Erythroblast (primary cell): ENCODE measurements at places on chromosomes 7 and 10.

- DNase-seq: no peak
These were observed 123.8 kb upstream of the RET start for GRCh38 chr10:42952931-42953683.

DNA sequence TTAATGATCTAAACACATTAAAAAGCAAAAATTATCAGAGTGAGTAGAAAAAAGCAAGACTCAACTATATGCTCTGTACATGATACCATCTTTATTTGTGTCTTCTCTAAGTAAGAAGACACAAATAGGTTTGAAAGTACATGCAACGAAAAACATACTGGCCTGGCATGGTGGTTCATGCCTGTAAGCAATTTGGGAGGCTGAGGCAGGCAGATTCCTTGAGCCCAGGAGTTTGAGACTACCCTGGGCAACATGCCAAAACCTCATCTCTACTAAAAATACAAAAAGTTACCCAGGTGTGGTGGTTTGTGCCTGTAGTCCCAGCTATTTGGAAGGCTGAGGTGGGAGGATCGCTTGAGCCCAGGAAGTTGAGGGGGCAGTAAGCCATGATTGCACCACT is 78.1 kb upstream of the TOMM7 start:
- DNase-seq: no peak

- no peak for DNase-seq
These were observed 11.7 kb upstream of the HILPDA start for GRCh38 chr7:128443831-128444600.

DNA sequence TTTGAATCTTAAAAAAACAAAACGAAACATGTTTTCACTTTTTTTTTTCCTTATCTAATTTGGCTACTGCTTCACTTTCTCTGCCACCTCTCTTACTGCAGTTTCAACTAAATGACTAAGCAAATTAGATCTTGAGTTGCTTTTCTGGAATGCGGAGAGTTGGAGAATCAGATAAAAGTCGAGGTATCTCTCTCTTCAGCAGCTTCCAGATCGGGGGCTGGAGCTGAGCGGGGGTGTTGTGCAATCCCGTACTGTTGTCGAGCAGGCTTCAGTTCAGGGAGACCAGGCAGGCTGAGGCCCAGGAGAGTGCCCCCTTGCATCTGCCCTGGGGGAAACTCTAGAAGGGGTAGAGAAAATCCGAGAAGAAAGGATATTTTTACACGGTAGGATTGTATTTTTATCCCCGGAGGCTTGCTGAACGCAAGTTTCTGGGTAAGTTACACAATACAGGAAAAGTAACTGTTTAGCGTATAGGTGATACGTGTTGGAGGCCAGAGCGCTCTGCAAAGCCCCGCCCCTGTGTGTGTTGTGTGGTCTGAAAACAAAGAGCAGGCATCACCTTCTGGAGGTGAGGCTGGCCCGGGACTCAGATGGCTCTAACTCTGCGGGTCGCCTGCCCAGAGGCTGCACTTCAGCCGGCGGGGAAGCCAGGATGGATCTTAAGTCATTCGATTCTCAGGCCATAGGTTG is 116.6 kb downstream of the KLF6 start:
- peak; percentile 76 for DNase-seq

- DNase-seq: peak; percentile 48
These were observed 161.0 kb downstream of the USP6NL start for GRCh38 chr10:11450427-11450826.

GRCh38 chr10:1814556-1814955 is 77.2 kb upstream of the ADARB2 start:
- DNase-seq: no peak

DNA sequence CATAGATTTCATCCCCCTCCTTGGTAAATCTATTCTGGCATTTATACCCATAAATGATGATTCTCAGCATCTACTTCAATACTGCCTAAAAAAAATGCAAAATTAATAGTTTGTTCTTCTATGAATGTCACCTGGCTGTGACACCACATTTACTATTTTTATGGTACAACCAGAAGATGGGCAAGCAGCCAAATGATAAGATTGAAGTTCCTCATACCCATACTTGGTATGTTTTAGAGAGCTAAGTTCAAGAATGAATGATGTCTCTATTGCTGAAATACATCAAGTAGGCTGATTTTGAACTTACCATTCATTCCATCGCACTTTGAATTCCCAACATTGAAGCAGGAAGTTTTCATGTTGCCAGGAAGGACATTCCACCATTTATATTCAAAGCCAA is 134.2 kb downstream of the ELAPOR2 start:
- DNase-seq: no peak

DNA sequence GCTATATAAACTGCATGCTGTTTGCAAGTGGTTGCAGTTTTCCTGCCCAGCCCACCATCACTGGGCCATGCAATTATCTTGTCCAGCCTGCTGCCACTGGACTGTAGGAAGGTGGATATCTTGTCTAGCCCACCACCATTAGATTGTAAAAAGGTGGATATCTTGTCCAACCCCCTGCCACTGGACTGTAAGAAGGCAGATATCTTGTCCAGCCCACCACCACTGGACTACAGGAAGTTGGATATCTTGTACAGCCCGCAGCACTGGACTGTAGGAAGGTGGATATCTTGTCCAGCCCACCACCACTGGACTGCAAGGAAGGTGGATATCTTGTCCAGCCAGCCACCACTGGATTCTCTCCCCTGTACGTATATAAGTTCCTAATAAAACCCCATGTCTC is 69.8 kb downstream of the SKAP2 start:
- peak; percentile 47 for DNase-seq

DNA sequence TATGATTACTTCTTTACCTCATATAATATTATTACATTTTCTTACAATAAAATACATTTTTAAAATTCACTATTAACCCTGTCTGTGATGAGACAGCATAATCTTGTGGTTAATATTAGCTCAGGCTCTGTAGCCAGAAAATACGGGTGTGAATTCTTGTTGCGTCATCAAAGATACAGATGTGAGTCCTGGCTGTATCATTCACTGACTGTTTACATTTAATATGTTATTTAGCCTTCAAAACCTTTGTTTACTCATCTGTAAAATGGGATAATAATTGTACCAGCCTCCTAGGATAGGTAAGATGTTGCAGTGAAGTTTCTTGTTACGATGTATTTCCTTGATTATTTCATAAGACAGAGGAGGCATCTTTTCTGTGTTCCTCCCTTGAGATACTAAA is 184.7 kb upstream of the PRPS1L1 start:
- DNase-seq: no peak

- DNase-seq: peak; percentile 40
These were observed 133.5 kb downstream of the ST7 start for GRCh38 chr7:117086788-117087187.

DNA sequence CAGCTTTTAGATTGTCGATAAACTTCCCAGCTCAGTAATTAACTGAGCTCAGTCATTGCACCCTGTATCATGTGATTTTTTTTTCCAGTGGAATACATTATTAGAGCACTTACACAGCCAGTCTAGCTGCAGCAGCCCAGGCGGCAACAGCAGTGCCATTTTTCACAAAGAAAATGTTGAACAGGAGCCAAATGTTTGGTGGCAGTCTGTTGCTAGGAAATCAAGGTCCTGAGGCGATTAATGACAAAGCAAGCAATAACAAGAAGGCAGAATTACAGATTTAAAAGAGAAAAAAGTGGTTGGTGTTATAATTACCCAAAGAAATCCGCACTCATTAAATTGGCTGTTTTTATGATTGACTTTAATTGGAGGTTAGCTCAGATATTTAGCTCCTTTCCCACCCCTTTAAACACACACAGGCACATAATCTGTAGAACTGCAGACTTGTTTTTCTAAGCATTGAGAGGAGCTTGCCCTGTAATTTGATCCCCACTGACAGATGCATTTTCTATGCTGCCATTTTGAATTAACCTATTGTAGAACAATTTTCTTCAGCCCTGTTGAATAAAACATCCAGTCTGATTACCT is 267.4 kb downstream of the ADK start:
- DNase-seq: no peak

DNA sequence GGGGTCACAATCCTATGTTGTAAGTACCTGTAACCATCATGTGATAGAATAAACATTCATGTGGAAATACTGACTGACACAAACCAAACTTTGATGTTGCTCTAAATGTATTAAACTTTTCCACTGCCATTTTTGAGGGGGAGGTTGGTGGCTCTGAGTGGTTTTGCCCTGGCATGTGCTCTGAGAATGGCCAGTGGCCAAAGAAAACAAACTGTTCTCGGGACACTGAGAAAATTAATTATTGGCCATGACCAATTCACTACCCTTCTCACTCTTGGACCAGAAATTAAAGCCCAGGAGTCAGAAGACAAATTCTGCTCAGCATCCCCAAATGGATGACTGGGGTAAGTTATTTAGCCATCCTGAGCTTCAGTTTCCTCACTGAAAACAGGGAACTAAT is 195.9 kb downstream of the XPNPEP1 start:
- DNase-seq: no peak

DNA sequence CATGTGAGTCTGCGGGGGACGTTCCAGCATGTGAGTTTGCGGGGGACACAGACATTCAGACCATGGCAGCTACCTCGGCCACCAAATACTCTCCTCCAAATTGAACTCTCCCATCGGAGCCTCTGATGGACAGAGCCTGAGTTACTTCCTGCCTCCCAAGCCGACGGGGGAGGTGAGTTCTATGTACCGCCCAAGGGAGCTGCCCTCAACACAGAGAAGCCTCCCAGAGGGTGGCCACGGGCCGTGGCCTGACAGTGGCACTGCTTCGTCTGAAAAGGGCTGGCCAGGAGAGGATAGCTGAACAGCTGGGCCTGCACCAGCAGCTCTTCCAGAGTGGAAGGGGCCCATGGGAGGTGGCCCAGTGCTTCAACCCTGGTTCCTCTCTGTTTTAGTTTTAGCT is 274.5 kb upstream of the PPP2R2D start:
- DNase-seq: no peak

DNA sequence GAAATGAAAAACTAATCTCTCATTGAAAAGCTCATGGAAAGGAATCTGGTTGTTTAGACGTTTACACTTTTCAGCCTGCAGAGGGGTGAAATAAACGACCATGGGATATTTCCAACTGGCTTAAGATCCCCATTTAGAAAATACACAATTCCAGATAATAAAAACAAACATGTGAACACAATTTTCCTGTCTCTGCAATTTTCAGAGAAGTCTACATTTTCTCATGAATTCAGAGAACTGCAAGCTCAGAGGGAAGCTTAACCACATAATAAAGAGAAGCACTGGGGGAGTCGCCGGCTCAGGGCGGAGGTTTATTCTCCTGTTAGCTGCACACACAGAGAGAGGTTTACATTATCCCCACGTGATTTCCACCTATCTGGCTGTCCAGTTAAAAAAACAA is 215.2 kb downstream of the FANK1 start:
- no peak for DNase-seq

DNA sequence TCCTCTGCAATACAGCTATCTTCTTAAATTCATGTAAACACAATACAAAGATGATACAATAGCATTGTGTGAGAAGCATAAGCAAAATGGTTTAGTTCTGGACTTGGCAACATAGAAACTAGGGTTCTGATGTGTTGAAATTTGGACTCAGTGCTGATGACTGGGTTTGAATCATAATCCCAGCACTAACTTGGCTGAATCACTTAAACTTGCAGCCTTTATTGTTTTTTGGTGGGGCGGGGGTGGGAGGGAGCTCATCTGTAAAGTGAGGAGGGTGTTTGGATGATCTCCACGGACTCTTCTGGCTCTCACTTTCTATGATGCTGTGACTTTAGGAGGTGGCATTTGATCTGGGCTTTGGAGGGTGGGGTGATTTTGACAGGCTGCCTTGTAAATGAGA is 158.2 kb downstream of the WNT2 start:
- no peak for DNase-seq

- no peak for DNase-seq
These were observed 40.5 kb downstream of the RCC1L start for GRCh38 chr7:75033064-75033463.

- DNase-seq: no peak
These were observed 45.6 kb upstream of the ENO4 start for GRCh38 chr10:116803451-116804249.

- DNase-seq: peak; percentile 49
These were observed 17.3 kb downstream of the MLXIPL start for GRCh38 chr7:73606801-73607691.

- DNase-seq: no peak
These were observed 347.0 kb downstream of the GATA3 start for GRCh38 chr10:8401531-8401930.

- no peak for DNase-seq
These were observed 73.0 kb upstream of the ADRB1 start for GRCh38 chr10:113970641-113971040.

DNA sequence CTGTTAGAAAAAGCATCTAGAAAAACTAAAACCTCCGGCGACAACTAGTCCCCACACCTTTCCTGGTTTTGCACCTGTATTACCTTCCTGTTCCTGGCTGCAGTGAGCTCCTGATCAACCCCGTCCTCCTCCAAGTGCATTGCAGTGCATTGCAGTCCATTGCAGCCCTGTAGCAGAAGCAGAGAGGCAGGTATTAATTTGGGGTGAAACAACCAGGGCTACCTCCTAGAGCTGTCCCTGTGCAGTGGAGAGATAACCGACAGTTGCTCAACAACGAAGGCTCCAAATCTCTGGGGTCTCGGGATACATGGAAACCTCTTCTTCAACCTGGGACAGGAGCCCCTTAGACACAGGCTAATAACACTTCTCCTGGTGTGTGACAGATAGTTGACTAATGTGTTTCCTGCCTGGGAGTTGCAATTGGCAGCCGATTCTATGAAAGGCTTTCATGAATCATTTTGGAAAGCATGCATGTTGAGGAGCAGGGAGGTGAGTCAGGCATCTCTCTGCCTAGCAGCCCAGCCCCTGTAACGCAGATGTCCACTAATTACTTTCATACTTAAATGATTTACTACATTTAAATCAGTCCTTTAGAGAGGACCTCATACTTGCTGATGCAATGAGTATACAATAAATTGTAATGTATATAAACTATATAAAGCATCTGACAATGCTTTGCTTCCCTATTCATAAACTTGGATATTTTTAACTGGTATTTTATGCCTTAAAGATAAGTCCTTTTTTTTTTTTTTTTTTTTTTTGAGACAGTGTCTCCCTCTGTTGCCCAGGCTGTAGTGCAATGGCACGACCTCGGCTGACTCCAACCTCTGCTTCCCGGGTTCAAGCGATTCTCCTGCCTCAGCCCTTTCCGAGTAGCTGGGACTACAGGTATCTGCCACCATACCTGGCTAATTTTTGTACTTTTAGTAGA is 59.0 kb downstream of the PRR15 start:
- no peak for DNase-seq
